ENCODE measurements at places on chromosomes 3 and 15.

- DNase-seq, result peak; percentile 70
Measured at GRCh38 chr3:155382396-155383042, 89.0 kb upstream of the STRIT1 start.

DNA sequence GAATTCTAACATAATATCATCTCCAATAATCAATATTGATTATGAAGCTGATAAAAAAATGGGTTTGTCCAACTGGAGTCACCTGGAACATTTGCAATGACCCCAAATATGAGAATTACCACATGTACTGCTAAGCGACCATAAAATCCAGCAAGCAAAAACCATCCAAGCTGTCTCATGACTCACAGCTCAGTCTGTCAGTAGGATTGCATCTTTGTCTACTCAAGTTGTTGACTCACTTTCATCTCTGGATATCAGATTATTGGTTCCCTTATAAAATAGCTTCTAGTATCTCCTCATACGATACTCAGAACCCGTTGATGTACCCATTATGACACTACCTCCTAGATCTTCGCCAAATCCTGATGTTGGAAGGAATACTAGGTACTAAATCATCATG is 209.8 kb upstream of the ATP11B start:
- DNase-seq, result no peak

GRCh38 chr3:16179261-16179660 is 4.8 kb downstream of the GALNT15 start:
- DNase-seq, result no peak

DNA sequence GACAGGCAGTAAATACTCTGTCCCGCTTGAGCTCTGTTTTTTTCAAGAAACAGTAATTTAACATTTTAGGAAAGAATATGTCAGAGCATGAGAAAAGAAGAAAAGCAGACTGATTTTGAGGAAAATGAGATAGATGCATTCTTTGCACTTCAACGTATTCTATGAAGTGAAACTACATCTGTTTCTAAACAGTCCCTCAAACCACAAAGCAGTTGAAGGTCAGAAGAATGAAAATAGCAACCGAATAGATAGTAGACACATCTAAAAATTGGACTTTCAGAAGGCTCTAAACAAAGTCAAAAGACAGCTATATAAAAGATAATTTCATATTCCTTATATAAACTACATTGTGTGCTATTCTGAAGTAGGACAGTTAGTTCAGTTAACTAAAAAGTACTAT is 172.6 kb upstream of the LRRC3B start:
- no peak for DNase-seq

Measured in hematopoietic multipotent progenitor cell treated with erythropoietin and hydrocortisone succinate and interleukin-3 and kit ligand, for 6 days (in vitro differentiated cells).